IMR-90 (cell line): ENCODE measurements at places on chromosomes 2 and 18. TPM values are rescaled to one million over a fixed set of nuclear protein-coding genes. Genes with fewer than 3 reads are reported as not detected.

DNA sequence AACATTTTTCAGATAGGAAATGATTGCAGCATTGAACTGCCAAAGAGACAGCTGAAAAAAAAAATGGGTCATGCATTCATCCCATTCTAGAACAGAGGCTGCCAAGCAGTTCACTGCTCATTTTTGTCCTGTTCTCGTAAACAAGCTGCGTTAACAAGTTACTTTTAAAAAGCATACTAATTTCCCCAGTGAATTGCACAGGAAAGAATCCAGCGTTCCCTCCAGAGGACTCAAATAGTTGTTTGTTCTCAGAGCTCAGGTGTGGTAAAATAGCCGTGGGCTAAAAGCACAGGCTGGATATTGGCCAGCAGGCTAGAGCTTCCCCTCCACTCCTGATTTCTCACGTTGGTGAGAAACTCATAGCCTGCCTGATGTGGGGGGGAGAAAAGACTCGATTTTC lies 76.1 kb upstream of the AQP4 start:
- H3K4me1 ChIP-seq = no peaks in the 10 kb centered on the region
- H3K36me3 ChIP-seq = no peaks in the 10 kb centered on the region
- DNase-seq = no peak

- H3K27me3 ChIP-seq = no peaks in the 10 kb centered on the region
- H3K4me3 ChIP-seq = no peak overlapping the region
- peak; percentile 93 for DNase-seq
These were observed 106.6 kb upstream of the STON1 start for GRCh38 chr2:48423376-48423775.

GRCh38 chr2:2635025-2635528 lies 304.0 kb upstream of the MYT1L start:
- H3K36me3 ChIP-seq = no peaks in the 10 kb centered on the region
- no peaks in the 10 kb centered on the region for H3K4me1 ChIP-seq
- no peak overlapping the region for H3K4me3 ChIP-seq
- no peaks in the 10 kb centered on the region for H3K27me3 ChIP-seq
- H3K27ac ChIP-seq = no peak overlapping the region
- no peak for DNase-seq

GRCh38 chr2:236305964-236306605 lies 41.9 kb upstream of the ASB18 start:
- H3K27me3 ChIP-seq = no peaks in the 10 kb centered on the region; the same call in 1 of the 2 replicates
- no peak overlapping the region for H3K27ac ChIP-seq
- no peaks in the 10 kb centered on the region for H3K36me3 ChIP-seq
- no peaks in the 10 kb centered on the region for H3K4me1 ChIP-seq

The NDC80 gene
- 11.1 and 15.5 TPM in 2 replicates for polyA plus RNA-seq

DNA sequence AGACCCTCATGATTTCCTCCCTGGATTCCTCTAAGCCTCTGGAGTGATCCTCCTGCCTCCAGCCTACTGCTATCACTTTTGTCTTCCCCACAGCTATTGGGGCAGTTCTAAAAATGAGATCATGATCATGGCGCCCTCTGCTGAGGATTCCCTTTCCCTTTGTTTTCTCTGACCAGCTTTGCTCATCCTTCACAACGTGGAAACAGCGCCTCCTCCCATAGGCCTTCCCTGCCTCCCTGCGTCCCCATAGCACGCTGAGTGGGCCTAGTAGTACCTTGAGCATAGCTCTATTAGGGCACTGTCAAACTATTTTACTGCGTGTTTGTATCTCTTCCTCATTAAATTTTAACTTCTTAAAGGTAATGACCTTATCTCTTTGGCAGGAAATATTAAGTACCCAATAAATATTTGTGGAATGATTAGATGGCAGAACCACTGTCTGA lies 207.0 kb upstream of the FANCL start:
- DNase-seq = peak; percentile 62
- H3K27me3 ChIP-seq = no peaks in the 10 kb centered on the region
- H3K4me3 ChIP-seq = no peak overlapping the region
- H3K4me1 ChIP-seq = no peaks in the 10 kb centered on the region
- H3K36me3 ChIP-seq = no peaks in the 10 kb centered on the region

The RTP5 gene
- polyA plus RNA-seq = not detected in 2 replicates

DNA sequence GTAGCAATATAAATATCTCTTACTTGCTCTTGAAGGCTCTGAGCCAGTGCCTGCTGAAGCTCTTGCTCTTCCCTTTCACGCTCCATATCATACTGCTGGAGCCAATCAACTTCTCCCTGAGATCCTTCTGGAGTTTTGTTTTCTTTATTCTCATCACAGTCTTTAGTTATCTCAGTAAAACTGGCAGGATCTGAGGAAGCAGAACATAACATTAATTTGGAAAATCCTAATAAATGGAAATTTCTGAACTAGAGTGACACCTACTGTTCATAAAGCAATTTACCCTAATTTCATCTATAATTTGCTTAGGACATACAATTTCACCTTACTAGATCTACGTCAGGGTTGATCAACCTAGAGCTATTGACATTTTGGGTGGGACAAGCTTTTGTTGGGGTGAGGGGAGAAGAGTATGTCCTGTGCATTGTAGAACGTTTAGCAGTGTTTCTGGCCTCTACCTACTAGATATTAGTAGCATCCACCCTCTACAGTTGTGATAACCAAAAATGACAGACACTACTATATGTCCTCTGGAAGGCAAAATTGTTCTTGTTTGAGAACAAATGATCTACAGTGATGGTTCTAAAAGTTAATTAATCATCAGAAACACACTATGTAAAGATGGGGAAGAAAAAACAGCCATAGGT lies 47.2 kb downstream of the VIL1 start:
- no peaks in the 10 kb centered on the region for H3K27me3 ChIP-seq
- H3K4me3 ChIP-seq = no peak overlapping the region
- H3K4me1 ChIP-seq = no peaks in the 10 kb centered on the region
- H3K36me3 ChIP-seq = peaks cover 5% of the 10 kb centered on the region

GRCh38 chr2:47727956-47728355 lies 55.0 kb upstream of the MSH6 start:
- no peak for DNase-seq
- H3K36me3 ChIP-seq = no peaks in the 10 kb centered on the region
- no peaks in the 10 kb centered on the region for H3K4me1 ChIP-seq
- no peak overlapping the region for H3K27ac ChIP-seq
- no peak overlapping the region for H3K4me3 ChIP-seq

The DPP10 gene
- polyA plus RNA-seq = not detected in 2 replicates

The DSG4 gene
- polyA plus RNA-seq = not detected in 2 replicates

- no peaks in the 10 kb centered on the region for H3K36me3 ChIP-seq
- H3K27ac ChIP-seq = no peak overlapping the region
- DNase-seq = no peak
- H3K27me3 ChIP-seq = peaks cover 5% of the 10 kb centered on the region
These were observed 56.5 kb upstream of the ACVR1 start for GRCh38 chr2:157932480-157933159.

DNA sequence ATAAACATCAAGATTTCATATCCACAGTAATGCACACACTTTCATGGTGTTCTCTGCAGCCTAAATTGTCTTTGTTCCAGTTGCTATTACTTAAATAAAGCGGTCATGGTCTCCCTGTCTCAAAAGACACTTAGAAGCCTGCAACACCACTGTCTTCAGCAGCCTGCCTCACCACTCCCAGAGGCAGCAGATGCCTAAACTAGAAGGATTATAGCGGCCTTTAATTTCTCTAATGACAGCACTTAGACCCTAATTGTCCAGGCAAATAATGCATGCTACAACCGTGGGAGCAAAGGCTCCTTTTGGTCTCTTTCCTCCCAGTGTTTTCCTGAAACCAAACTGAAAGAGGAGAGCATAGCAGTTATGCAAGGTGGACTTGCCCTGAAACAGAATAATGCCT lies 248.8 kb upstream of the SLC39A10 start:
- no peaks in the 10 kb centered on the region for H3K36me3 ChIP-seq
- no peak overlapping the region for H3K27ac ChIP-seq
- H3K27me3 ChIP-seq = no peaks in the 10 kb centered on the region
- no peak for DNase-seq
- peaks cover 6% of the 10 kb centered on the region for H3K4me1 ChIP-seq

GRCh38 chr2:24978661-24979060 lies 6.9 kb upstream of the DNAJC27 start:
- no peaks in the 10 kb centered on the region for H3K27me3 ChIP-seq
- no peaks in the 10 kb centered on the region for H3K36me3 ChIP-seq
- H3K4me3 ChIP-seq = no peak overlapping the region
- H3K27ac ChIP-seq = no peak overlapping the region
- DNase-seq = no peak
- no peaks in the 10 kb centered on the region for H3K4me1 ChIP-seq

DNA sequence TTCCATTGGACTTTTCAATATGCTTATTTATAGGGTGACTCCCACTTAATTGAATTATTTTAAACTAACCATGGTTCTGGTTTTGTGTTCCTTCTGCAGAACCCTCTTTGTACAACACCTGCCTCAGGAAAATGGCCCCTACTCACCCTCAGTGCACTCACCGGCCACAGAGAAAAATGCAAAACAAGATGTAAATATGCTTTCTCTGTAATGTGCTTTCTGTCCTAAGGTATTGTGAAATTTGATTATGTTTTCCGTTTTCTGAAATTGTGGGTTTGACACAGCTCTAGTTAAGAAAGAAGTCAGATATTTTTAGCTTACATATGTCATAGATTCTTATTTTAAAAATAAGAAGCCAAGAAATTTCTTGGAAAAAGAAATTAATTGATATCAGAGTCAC lies 357.7 kb upstream of the SMIM21 start:
- no peaks in the 10 kb centered on the region for H3K36me3 ChIP-seq
- H3K27me3 ChIP-seq = peaks cover 5% of the 10 kb centered on the region; the same call in 1 of the 2 replicates
- no peak overlapping the region for H3K4me3 ChIP-seq
- H3K27ac ChIP-seq = no peak overlapping the region
- no peak for DNase-seq

The SCYGR7 gene
- polyA plus RNA-seq = not detected in 2 replicates

GRCh38 chr18:33606621-33607020 lies 28.6 kb downstream of the ASXL3 start:
- no peak for DNase-seq
- no peaks in the 10 kb centered on the region for H3K36me3 ChIP-seq
- peaks cover 2% of the 10 kb centered on the region; the same call in 1 of the 2 replicates for H3K4me1 ChIP-seq
- no peak overlapping the region for H3K27ac ChIP-seq
- no peak overlapping the region for H3K4me3 ChIP-seq
- no peaks in the 10 kb centered on the region for H3K27me3 ChIP-seq

DNA sequence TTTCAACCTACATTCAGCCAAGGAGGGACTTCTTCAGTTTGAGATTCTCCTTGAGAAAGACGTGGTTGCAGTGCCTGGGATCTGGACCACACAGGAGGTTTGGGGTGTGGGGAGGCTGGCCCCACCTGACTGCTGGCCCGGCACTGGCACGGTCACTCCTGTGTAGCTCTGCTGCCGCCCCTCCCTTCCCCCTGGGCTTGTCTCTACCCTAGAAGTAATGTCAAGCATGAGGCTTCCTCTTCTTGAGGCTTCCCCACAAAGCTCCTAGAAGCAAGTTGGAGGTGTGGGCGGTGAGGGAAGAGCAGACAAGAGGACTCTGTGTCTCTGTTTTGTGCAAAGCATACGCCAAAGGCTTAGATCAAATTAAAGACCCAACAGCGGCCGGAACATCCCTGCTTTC lies 8.7 kb downstream of the KLHL29 start:
- H3K36me3 ChIP-seq = no peaks in the 10 kb centered on the region
- DNase-seq = no peak
- no peaks in the 10 kb centered on the region for H3K4me1 ChIP-seq
- no peak overlapping the region for H3K27ac ChIP-seq

- H3K27ac ChIP-seq = no peak overlapping the region
- DNase-seq = no peak
- H3K27me3 ChIP-seq = no peaks in the 10 kb centered on the region
- H3K4me1 ChIP-seq = no peaks in the 10 kb centered on the region
- no peak overlapping the region for H3K4me3 ChIP-seq
These were observed 49.9 kb downstream of the DHRS9 start for GRCh38 chr2:169119123-169119760.

- no peak overlapping the region for H3K27ac ChIP-seq
- no peak for DNase-seq
- no peaks in the 10 kb centered on the region for H3K36me3 ChIP-seq
- H3K27me3 ChIP-seq = no peaks in the 10 kb centered on the region
- H3K4me3 ChIP-seq = no peak overlapping the region
These were observed 685.4 kb upstream of the CELF4 start for GRCh38 chr18:38250971-38251370.

DNA sequence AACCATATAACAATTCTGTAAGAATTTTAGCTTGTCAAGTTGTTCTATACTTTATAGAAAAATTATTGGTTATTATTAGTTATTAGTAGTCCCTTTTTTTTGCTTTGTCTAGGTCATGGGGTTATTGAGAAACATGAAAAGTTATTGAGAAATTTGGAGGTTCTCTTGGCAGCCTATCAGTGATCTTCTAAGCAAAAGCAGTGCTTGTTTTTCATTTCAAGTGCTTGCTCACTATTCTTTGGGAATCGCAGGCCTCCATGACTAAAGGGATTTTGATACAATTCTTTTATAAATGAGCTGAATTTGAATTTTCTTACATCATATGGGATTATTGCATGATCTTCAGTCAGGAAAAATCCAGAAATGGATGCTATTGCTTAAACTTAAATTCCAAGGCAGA lies 25.8 kb downstream of the PLEKHA3 start:
- H3K4me1 ChIP-seq = no peaks in the 10 kb centered on the region
- H3K36me3 ChIP-seq = peaks cover 13% of the 10 kb centered on the region
- H3K27ac ChIP-seq = no peak overlapping the region
- no peak for DNase-seq
- H3K4me3 ChIP-seq = no peak overlapping the region

The CPO gene
- not detected in 2 replicates for polyA plus RNA-seq

The RAB27B gene
- 0.06 and 0.24 TPM in 2 replicates for polyA plus RNA-seq

- no peak overlapping the region for H3K4me3 ChIP-seq
- no peak overlapping the region for H3K27ac ChIP-seq
- no peaks in the 10 kb centered on the region for H3K36me3 ChIP-seq
- H3K27me3 ChIP-seq = no peaks in the 10 kb centered on the region
- no peaks in the 10 kb centered on the region for H3K4me1 ChIP-seq
- DNase-seq = no peak
These were observed 1081.8 kb upstream of the TMEFF2 start for GRCh38 chr2:193276560-193276959.

The TNFRSF11A gene
- 0.09 TPM in 1 of 2 replicates, not detected in the other for polyA plus RNA-seq

The GCG gene
- not detected in 2 replicates for polyA plus RNA-seq

- no peaks in the 10 kb centered on the region for H3K4me1 ChIP-seq
- H3K27me3 ChIP-seq = no peaks in the 10 kb centered on the region
- H3K27ac ChIP-seq = no peak within 1 kb of the TSS
- no peaks in the 10 kb centered on the region for H3K36me3 ChIP-seq
These were observed at the start of gene CSRNP3 for GRCh38 chr2:165469417-165469816. Gene CSRNP3 (plus strand): TSS chr2:165469698. CDS start chr2:165595066, 125,368 bp downstream.

- H3K4me1 ChIP-seq = peaks cover 2% of the 10 kb centered on the region; the same call in 1 of the 2 replicates
- H3K27me3 ChIP-seq = no peaks in the 10 kb centered on the region
- H3K4me3 ChIP-seq = no peak overlapping the region
- H3K27ac ChIP-seq = no peak overlapping the region
These were observed 65.8 kb upstream of the CABLES1 start for GRCh38 chr18:23069481-23069880.

DNA sequence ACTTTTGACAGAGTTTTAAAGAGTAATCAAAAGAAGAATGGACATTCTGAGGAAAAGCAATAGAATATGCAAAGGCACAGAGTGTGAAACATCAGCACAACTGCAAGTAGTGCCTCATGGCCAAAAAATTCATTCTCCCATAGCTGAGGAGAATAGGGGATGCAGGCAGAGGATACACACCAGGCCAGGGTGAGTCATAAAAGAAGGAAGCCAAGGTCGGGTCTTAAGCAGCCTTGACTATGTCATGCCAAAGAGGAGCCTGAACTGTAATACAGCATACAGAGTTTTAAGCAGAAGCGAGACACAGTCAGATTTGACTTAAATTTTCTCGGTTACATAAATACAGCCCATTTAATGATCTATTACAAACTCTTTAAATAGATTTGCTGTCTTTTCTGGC lies 165.0 kb downstream of the LNPK start:
- peaks cover 3% of the 10 kb centered on the region; the same call in 1 of the 2 replicates for H3K4me1 ChIP-seq
- H3K36me3 ChIP-seq = no peaks in the 10 kb centered on the region
- H3K27ac ChIP-seq = no peak overlapping the region
- DNase-seq = peak; percentile 95
- H3K4me3 ChIP-seq = no peak overlapping the region
